NCI-H1930 (cell line): ENCODE measurements at places on chromosomes 4 and X.

- no peak for DNase-seq
These were observed 24.4 kb upstream of the BCORL1 start for GRCh38 chrX:129958083-129958465.

DNA sequence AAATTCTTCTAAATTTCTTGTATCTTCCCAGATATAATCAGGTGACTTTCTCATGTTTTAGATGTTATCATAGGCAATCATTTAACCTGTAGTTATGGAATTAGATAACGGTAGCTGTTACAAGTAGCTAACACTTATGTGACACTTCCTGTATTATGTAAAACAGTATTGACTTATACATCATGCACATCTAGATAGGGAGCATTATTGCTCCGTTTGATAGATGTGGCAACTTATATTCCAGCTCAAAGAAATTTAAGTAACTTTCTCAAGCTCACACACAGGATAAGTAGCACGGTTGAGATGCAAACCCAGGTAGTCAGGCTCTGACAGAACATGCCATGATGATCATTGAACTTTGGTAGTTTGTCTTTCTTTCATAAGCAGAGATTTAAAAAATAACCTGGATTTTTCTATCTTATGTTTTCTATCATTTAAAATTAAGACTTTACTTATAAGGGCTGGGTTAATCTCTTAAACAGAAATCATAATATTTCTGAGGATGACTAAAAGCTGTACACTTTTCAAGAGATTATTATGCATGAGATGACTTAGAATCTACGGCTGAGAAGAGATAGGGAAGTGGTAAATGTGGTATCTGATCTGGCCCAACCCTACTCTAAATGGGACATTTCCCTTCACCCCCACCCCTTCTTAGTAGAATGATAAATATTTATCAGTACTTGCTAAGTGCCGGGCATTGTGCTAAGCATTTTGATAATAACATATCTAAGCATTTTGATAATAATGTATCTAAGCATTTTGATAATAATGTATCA is 69.1 kb upstream of the HPGD start:
- no peak for DNase-seq

- DNase-seq = no peak
These were observed 104.8 kb upstream of the PDE5A start for GRCh38 chr4:119733431-119733830.

DNA sequence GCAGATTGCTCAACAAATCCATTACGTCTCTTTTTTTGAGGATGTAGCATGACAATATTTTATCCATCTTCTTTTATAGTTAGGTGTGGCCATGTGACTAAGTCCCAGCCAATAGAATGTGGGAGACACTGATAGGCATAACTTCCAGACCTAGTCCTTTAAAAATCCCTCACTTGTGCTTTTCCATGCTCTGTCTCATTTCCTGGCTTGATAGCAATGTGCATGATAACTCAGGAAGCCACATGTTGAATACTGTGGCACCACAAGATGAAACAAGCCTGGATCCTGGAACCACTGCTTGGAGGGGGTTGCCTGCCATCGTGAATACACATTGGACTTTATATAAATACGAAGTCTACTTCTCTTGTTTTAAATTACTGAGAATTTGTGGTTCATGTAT is 184.0 kb upstream of the NEIL3 start:
- DNase-seq = no peak

DNA sequence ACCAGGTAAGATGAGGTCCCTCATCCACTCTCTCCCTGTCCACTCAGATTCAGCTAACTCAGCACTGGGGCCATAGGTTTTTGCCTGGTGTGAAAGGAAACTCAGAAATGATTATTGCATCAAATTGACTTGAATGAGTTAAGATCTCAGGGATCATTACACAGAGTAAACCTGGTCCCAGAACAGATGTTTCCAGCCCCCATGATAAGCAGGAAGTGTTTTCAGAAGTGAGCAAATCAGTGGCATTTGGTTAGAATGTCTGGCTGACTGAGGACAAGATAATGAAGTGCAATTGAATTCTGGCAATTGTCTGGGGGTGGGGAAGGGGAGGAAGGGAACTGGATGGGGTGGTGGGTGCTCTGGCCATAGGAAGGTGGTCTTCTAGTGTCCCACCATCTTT is 108.0 kb downstream of the CHIC2 start:
- no peak for DNase-seq

DNA sequence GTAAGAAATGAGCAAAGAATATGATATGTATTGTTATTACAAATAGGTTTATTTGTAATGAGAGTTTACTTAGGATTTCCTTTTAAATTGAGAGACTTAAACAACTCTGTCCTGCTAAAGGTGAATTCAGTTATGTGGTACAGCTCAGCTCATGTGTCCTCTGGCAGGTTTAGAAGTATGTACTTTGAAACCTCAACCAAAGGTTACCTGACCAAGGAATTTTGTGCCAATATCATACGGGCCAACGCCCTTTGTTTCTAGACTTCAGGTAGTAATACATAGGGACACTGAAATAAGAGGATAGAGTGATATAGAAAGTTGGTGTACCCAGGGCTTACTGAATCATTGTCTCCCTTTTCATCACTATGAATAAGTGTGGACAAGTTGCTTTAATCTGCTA is 25.7 kb downstream of the SLAIN2 start:
- DNase-seq = no peak

DNA sequence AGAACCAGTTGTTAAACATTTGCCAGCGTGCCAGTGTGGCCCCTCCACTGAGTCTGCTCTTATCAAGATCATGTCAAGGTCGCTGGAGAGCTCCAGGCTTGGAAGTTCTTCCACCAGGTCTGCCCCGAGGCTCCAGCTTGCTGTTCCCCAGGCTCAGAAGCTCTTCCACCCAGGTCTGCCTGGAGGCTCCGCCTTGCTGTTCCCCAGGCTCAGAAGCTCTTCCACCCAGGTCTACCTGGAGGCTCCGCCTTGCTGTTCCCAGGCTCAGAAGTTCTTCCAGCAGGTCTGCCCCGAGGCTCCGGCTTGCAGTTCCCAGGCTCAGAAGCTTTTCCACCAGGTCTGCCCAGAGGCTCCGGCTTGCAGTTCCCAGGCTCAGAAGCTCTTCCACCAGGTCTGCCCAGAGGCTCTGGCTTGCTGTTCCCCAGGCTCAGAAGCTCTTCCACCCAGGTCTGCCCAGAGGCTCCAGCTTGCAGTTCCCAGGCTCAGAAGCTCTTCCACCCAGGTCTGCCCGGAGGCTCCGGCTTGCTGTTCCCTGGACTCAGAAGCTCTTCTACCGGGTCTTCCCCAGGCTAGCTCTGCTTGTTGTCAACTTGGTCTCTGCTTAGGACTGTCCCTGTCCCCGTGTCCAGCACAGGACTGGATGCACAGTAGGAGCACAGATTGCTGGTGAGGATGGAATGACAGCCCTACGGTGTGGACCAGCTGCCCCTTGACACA is 54.4 kb downstream of the HMX1 start:
- no peak for DNase-seq

- no peak for DNase-seq
These were observed 22.6 kb downstream of the RTL9 start for GRCh38 chrX:110381216-110381615.

DNA sequence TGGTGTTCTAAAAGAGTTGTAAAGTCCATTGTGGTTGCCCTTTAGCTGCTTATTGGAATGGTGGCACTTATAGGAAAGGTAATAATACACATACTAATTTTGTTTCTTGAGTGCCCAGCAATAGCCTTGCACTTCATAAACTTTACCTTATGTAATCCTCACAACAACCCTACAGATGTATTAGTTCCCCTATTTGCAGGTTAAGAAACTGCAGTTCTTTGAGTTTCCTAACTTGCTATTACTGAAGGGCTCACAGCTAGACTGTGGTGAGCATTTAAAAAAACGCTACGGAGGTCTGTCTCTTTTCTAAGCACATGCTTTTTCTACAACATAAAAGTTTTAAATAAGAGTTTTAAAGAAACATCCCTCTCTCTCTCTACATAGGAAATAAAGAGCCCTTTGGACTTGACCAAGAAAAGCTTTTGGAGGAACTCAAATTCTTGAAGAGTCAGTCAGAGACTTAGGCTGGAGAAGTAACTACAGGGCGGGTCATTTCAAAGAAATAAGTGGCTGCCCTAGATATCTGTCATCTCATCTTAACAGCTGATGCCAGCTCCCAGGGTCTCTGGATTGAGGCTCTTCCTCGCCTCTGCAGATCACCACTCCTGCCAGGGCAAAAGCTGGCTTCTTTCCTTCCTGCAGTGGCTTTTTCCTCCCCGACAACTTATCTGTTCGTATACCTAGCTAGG is 42.0 kb upstream of the FBXW7 start:
- DNase-seq = no peak

DNA sequence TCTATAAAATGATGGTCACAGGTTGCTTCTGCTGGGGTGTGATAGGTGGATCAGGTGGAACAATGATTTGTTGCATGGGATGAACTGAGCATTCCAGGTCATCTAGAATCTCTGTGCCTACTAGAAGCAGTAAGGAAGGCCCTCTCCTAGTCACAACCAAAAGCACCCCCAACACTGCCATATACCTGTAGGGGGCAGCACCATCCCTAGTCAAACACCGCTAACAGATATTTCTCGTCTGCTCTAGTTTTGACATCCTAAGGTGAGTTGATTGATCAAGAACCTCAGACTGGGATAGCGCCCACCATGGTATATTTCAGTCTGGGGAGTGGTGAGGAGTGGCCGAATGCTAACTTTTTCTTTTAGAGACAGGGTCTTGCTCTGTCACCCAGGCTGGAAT is 160.2 kb downstream of the NHS start:
- DNase-seq = no peak

DNA sequence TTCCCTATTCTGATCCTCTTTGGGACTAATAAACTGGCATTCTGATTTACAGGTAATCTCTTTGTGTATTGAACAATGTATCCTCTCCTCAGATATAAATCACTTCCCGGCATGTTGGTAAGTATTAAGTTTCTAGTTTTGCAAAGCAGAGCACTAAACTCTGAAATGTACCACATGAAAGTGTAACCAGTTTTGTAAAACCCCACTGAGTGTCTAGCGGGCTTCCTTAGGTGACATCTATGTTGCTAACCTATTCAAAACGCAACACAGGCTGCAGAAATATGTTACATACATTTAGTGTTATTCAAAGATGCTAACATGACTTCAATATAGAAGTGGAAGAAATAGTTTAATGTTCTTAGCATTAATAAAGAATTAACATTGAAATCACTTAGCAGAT is 25.2 kb downstream of the DNAJB14 start:
- DNase-seq = no peak

DNA sequence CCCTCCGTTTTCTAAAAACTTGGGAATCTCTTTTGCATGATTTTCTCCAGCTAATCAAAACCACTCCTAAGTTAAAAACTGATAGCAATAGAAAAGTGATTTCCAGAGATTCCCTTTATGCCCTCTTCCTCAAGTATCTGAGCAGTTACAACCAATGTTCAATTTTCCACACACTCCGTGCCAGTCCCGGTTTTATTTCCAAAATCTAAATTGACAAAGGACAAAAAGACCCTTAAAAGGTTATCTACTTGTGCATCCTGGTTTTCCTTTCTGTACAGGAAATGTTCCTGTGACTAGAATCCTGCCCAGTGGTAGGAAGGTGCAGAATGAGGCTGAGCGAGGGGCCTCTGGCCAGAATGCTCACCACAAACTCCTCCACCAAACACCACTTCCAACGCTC is 1.3 kb downstream of the SFRP2 start:
- no peak for DNase-seq

DNA sequence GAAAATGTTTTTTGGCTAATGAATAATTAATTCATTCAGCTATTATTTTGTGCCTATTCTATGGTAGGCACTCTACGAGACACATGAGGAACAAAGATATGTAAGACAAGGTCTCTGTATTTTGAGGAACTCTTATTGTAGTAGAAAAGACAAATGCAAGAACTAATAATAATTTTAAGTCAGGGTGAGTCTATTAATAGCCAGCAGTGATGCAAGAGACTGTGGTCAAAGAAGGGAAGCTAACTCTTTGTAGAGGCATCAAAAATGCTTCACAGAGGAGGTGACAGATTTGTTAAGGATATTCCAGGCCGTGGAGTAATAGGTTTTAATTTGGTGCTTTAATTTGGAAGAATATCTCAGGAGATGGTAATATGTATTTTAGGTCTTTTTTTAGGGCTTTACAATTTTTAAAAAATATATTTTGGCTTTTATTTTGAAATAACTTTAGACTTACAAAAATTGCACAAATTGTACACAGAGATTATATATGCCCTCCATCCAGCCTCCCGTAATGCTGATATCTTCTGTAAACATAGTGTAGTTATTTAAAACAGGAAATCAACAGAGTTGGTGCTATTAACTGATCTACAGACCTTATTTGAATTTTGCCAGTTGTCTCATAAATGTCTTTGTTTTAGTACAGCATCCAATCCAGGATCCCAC is 48.1 kb downstream of the DCLK2 start:
- no peak for DNase-seq

GRCh38 chr4:73772363-73772762 is 32.0 kb downstream of the CXCL8 start:
- no peak for DNase-seq

GRCh38 chr4:1236103-1236641 is 12.8 kb downstream of the CTBP1 start:
- DNase-seq = no peak

DNA sequence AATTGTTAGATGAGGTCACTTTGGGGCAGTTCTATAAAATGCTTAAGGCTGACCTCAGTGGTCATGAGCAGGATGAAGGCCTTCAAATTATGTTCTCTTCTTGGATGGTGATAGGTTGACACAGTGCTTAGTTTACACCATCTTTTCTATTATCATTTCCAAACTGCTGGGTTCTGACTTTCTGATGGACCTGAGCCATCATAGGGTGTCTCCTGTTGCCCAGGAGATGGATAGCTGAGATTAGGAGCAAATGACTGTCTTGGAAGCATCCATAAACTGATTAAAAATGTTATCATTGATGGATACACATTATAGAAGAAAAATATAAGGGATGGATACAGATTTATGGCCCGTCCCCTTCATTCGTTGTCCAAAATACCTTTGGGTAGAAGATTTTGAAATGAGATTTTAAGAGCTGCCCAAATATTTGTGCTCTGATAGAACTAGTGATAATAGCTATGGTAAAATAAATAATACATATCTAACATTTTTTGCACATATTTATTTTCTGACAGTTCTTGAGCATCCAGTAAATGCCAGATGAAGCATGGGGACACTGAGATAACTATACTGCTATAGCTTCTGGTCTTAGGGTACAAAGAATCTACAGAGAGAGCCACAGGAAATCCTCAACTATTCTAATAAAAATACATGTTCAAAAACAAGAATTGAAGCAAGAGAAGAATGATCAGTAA is 839.4 kb upstream of the LCORL start:
- no peak for DNase-seq

DNA sequence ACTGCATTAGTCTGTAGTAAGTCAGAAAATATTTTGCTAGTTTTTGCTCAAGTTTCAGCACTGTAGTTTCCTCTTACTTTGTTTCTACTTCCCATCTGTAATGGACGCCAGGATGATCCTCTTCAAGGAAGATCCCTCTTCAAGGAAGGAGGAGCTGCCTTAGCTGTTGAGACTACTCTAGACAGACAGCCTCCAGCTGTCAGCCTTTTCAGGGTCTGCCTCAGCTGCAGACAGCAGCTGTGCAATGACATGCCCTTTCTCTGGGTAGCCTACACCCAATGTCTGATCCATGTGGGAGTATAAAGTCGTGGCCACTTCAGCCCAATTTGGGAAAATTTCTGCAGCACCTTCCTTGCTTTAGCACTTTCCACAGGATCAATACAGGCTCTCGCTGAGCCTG is 281.0 kb upstream of the MAOA start:
- DNase-seq = no peak

- DNase-seq = no peak
These were observed 238.8 kb downstream of the CBR4 start for GRCh38 chr4:168771251-168771650.
